Nephron progenitor cell (in vitro differentiated cells): ENCODE measurements at places on chromosomes 16 and 17.

DNA sequence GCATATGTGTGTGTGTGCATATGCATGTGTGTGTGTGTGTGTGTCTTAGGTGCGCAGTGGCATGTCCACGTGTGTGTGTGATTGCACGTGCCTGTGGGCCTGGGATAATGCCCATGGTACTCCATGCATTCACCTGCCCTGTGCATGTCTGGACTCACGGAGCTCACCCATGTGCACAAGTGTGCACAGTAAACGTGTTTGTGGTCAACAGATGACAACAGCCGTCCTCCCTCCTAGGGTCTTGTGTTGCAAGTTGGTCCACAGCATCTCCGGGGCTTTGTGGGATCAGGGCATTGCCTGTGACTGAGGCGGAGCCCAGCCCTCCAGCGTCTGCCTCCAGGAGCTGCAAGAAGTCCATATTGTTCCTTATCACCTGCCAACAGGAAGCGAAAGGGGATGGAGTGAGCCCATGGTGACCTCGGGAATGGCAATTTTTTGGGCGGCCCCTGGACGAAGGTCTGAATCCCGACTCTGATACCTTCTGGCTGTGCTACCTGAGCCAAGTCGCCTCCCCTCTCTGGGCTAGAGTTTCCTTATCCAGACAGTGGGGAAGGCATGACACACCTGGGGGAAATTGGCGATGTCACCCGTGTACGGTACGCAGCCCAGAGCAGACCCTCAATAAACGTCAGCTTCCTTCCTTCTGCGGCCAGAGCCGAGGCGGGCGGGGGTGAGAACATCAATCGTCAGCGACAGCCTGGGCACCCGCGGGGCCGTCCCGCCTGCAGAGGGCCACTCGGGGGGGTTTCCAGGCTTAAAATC is 47.6 kb downstream of the IL21R start:
- H3K27me3 ChIP-seq = peaks cover 2% of the 10 kb centered on the region
- peak; percentile 27 for DNase-seq
- H3K4me3 ChIP-seq = no peak overlapping the region
- no peak overlapping the region for H3K27ac ChIP-seq
- H3K36me3 ChIP-seq = no peaks in the 10 kb centered on the region

DNA sequence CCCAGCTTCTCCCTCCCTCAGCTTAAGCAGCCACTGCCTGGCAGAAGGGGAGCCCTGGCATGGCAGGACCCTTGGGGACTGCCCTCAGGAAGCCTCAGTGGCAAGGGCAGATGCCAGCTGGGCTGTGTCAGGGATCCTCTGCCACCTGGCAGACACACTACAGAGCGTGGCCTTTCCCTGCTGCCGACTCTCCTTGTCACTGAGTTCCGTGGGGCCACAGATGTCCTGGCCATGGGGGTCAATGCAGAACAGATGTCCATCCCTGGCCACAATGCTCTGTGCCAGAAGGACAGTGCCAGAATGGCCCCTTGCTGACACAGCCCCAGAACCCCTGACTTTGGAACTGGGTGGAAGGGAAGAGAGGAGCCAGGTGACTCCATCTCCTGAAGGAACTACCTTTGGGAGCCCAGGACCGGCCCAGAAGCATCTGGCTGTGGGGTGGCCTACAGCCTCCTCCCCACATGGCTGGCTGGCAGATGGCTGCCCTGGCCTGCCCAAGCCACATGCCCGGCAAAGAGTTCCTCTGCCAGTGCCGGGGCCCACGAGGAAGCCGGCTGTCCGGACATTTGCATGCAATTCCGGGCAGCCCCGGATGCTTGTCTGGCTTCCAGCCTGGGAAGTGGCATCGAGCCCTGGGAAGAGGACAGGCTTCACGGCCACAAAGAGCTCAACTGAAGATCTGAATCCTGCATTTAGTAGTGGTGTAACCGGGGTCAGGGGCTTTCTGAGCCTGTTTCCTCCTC is 24.1 kb downstream of the NPTX1 start:
- no peak overlapping the region for H3K27ac ChIP-seq
- peak overlapping the region; percentile 1 for H3K4me3 ChIP-seq
- no peak for DNase-seq
- peaks cover 68% of the 10 kb centered on the region for H3K4me1 ChIP-seq
- no peaks in the 10 kb centered on the region for H3K36me3 ChIP-seq
- peaks cover 28% of the 10 kb centered on the region for H3K27me3 ChIP-seq

DNA sequence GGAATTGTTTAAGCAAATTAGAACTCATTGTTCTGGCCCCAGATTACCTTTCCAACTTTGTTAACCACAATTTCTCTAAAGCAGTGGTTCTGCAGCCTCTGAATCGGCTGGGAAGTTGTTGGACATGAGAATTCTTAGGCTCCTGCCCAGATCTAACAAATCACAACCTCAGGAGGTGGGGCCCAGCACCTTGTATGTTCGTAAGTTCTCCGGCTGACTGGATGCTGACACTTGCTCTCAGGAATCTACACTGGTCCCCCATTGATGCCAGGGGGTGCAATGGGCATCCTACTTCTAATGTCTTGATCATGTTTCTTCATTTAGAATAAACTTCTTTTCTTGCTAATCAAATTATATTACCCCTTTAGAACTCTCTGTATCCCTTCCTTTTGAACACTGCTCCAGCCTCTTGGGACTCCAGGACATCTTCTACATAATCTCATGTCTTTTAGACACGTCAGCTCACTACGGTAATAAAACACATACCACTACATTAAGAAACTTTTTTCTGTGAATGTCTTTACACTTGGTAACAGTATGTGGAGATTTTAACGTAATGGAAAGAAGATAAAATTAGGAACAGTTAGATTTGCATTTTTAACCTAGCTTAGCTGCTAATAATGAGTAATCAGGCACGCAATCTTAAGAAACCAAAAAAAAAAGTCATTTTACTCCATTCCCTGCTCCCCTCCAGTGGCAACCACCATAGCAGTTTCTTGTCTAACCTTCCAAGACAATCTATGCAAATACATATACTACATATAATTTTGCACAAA is 143.2 kb downstream of the ITFG1 start:
- no peak for DNase-seq
- peaks cover 4% of the 10 kb centered on the region for H3K36me3 ChIP-seq
- H3K27me3 ChIP-seq = no peaks in the 10 kb centered on the region
- H3K4me3 ChIP-seq = no peak overlapping the region
- H3K27ac ChIP-seq = peak overlapping the region; percentile 15

DNA sequence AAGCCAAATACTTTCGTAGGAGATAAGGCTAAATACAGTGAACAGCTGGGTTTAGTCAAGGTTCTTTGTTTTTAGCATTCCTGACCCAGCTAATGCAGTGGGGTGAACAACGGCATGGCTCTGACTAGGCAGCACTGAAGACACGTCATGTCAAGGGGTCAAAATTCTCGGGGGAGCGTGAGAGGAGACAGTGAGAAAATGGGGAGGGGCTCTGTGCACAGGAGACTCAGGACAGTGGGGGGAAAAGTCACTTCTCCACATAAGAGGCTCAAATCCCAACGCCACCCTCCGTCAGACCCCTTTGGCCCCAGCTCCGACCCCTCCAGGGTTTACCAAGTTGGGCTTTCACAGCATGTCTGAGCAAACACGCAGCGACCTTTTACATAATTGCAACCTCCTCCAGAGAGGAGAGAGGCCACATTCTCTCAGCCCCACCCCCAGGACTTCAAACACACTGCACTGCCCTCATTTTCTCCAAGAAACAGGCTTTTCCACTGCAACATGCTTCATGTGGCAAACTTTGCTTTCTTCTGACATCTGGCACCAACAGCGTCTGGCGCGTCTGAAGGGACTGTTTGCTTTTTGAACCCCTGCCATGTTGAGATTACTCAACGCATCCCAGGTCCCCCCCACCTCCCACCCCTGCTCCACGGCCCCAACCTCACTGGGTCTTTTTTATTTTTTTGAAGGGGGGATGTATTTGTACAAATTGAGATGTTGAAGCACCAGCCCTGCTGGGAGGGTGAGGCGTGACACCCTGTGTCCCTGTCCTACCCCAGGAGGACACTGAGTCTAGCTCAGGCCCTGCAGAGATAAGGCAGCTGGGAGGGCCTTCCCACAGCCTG is 30.0 kb downstream of the AXIN2 start:
- DNase-seq = peak; percentile 50
- H3K27ac ChIP-seq = peak overlapping the region; percentile 98
- peaks cover 64% of the 10 kb centered on the region for H3K36me3 ChIP-seq

- no peak overlapping the region for H3K27ac ChIP-seq
- no peaks in the 10 kb centered on the region for H3K36me3 ChIP-seq
- H3K4me3 ChIP-seq = peak overlapping the region; percentile 2
- peaks cover 6% of the 10 kb centered on the region for H3K27me3 ChIP-seq
Observed at GRCh38 chr16:7644811-7645210, 312.2 kb downstream of the RBFOX1 start.

DNA sequence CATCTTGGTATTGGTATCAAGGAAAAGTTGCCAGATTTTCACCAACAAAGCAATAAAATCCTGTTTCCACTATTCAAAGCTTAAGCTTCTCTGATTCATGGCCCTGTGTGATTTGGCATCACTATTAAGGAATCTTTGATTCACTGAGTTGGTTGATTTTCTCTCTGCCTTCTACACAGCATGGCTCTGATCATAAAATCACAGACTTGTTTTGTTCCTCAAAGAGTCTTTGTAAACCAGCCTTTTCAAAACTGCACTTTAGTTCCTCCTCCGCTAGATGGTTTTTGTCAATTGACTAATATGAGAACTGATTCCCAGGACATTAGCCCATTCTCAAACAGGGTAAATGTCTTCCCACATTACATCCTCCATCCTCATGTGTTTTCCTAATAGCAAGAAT is 197.6 kb downstream of the DNAH9 start:
- H3K36me3 ChIP-seq = peaks cover 4% of the 10 kb centered on the region
- no peaks in the 10 kb centered on the region for H3K4me1 ChIP-seq
- H3K4me3 ChIP-seq = no peak overlapping the region
- peaks cover 4% of the 10 kb centered on the region for H3K27me3 ChIP-seq
- DNase-seq = no peak

GRCh38 chr17:69609473-69610305 is 195.2 kb downstream of the MAP2K6 start:
- DNase-seq = peak; percentile 8
- no peak overlapping the region for H3K27ac ChIP-seq
- no peak overlapping the region for H3K4me3 ChIP-seq

GRCh38 chr17:9218911-9219310 is 197.6 kb downstream of the NTN1 start:
- H3K27me3 ChIP-seq = peaks cover 8% of the 10 kb centered on the region
- DNase-seq = no peak
- no peak overlapping the region for H3K27ac ChIP-seq
- H3K36me3 ChIP-seq = peaks cover 40% of the 10 kb centered on the region
- no peak overlapping the region for H3K4me3 ChIP-seq
